Activated T-cell treated with anti-CD3 and anti-CD28 coated beads, Interleukin-2, amount 50 U/mL, for 72 hours (primary cell): ENCODE measurements at places on chromosomes 3 and 15.

GRCh38 chr15:46858150-46858549 is 859.2 kb upstream of the SEMA6D start:
- no peak for DNase-seq

- peak; percentile 49 for DNase-seq
Observed at GRCh38 chr3:186511245-186511644, 32.9 kb downstream of the CRYGS start.

DNA sequence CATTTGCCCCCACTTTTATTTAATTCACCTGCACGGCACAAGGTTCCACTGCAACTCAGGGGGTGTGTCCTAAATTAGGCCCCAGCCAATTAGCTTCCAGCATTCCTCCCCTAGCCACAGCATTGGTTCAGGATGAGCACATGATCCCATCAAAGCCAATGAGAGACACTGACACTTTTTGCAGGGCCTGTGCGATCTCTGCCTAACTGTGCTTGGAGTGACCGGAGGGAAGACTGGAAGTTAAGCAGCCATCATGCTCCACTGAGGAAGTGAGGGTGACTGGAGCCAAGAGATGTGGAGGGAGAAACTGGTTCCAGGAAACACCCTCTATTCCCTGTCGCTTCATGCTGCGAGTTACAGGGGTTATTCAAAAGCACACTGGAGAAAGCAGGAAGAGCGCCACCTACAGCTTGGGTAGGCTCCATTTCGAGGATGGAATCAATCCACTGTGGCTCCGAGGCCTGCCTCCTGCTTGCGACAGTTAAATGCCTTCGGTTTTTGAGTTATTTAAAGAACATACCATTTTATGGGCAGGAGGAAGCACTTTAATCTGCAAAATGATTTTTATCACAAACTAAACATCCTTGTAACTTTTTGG is 122.2 kb upstream of the WNT5A start:
- no peak for DNase-seq

DNA sequence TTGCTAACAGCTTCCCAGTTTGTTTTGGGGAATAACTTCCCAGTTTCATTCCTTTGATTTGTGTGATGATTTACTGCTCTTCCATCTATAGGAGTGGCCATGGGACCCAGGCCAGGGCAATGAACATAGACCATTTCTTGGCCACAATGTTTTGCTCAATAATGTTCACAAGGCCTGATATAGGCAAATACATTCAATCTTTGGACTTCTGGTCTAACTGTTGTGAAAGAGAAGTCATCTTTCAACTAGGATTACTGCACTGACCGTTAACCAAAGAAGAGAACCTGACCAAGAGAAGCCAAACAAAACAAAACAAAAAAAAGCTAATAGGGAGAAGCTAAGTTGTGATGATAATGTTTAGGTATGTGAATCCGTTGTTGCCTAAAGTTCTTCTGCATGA is 221.8 kb upstream of the SUCLG2 start:
- DNase-seq, result no peak

DNA sequence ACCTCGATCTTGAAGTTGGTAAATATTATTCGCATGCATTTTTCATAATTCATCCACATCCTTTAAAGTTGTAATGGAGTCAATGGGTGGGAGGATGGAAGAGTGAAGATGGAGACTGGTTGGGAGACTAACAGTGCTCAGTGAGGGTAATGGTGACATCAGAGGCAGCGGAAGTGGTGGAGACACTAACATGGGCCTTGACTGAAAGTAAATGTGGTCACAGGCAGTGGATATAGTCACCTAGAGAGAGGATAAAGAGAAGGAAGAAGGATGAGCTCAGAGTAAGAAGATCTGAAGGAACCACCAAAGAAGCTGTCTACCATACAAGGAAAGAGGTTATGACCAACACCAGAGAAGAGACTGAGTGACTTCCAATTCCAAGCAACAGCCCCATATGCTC is 281.6 kb upstream of the STT3B start:
- peak; percentile 30 for DNase-seq

- no peak for DNase-seq
Observed at GRCh38 chr3:130835483-130835882, 58.4 kb upstream of the ATP2C1 start.

DNA sequence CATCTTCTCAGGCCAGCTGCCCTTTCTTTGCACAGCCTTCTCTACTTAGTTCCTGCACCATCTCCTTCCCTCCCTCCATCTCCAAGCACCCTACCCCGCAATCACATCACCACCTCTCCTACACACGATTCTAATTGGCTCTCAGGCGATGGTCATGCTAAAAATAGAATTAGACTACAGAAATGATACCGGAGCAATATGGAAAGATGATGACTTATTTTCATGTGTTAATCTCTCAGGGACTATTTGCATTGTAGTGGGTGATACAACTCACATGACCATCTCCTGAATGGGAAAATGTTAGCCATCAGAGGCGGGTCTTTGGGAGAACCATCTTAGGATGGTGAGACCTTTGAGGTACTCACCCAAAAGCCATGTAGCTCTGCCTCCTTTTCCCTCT is 54.7 kb upstream of the PPARG start:
- DNase-seq, result no peak

GRCh38 chr3:132008837-132009236 is 26.0 kb downstream of the CPNE4 start:
- DNase-seq, result no peak

DNA sequence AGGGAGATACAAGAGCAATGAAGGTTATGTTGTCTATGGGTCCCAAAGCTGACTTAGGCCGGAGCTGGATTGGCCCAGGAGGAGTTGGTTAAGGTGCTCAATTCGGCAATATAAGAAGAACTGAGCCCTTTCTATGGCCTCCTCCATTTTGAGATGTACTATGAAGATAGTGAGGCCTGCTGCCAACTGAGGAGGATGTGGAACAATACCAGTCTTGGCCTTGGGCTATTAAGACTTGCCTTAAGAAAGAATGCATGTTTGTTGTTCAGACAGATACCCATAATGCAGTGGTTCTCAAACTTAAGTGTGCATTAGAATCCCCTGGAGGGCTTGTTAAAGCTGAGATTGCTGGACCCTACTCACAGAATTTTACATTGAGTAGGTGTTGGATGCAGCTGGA is 24.4 kb upstream of the LEKR1 start:
- no peak for DNase-seq

- no peak for DNase-seq
Observed at GRCh38 chr15:70053001-70053715, 44.6 kb downstream of the TLE3 start.

- DNase-seq, result peak; percentile 38
Observed at GRCh38 chr3:182795389-182795782, 2.1 kb downstream of the ATP11B start.

- no peak for DNase-seq
Observed at GRCh38 chr3:153144071-153144470, 18.0 kb upstream of the RAP2B start.

GRCh38 chr3:98573181-98573728 is 20.2 kb downstream of the CPOX start:
- DNase-seq, result no peak

- no peak for DNase-seq
Observed at GRCh38 chr3:64878362-64878761, 190.6 kb upstream of the ADAMTS9 start.

DNA sequence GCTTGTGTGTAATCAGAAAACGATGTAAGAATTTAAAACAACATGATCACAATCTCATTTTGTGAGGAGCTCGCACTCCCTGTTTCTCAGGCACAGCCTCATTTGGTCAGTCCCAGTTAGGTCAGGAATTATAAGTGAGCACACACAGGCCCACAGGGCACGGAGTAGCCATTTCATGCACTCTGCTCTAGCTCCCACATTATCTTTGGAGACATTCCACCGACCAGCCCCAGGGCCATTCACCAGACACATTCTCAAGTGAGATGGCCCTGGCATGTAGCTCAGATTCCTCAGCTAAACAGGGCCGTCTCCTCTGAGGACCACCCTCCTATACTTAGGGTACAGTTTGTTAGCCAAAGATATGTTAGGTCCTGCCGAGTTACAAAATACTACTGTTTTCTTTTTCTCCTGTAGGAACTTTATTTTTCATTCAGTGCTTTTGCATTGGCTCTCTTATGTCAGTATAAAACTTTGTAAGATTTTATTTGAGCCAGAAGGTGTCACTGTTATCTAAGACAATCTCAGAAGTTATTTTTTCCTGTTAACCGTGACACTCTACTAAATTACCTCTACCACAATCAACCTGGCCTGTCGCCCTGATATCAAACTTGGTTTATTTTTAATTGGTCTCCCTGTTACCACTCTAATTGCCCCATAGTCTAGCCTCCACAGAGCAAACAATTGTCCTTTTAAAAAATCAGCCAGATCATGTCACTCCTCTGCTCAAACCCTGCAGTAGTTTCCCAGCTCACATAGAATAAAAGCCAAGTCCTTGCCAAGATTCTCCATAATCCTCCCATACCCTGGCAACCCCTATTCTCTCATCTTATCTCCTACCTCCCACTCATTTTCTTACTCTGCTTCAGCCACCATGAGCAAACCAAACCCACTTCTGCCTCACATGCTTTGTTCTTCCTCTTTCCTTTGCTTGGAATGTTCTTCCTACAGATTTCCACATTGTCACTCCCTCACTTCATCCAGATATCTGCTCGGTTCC is 105.7 kb downstream of the PPP2R3A start:
- DNase-seq, result no peak

- DNase-seq, result no peak
Observed at GRCh38 chr3:119240101-119240590, 532 bp downstream of the B4GALT4 start.

GRCh38 chr3:160921020-160921635 is 165.1 kb downstream of the PPM1L start:
- no peak for DNase-seq

DNA sequence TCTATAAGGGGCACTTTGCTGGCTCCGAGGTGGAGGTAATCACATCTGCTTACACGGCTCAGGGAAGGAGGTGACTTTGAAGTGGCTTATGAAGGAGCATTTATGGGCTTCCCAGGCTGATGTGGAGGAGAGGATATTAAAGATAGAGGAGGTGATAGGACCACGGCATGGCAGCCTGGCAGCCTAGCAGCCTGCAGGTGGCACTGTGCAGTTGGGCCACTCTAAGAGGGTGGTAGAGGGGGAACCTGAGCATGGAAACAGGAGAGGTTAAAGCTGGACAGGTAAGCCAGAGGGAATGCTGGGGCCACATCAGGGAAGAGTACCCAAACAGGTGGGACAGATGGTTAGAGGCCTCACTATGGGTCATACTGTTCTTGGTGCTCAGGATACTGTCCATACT is 375.0 kb downstream of the WDR72 start:
- DNase-seq, result no peak

DNA sequence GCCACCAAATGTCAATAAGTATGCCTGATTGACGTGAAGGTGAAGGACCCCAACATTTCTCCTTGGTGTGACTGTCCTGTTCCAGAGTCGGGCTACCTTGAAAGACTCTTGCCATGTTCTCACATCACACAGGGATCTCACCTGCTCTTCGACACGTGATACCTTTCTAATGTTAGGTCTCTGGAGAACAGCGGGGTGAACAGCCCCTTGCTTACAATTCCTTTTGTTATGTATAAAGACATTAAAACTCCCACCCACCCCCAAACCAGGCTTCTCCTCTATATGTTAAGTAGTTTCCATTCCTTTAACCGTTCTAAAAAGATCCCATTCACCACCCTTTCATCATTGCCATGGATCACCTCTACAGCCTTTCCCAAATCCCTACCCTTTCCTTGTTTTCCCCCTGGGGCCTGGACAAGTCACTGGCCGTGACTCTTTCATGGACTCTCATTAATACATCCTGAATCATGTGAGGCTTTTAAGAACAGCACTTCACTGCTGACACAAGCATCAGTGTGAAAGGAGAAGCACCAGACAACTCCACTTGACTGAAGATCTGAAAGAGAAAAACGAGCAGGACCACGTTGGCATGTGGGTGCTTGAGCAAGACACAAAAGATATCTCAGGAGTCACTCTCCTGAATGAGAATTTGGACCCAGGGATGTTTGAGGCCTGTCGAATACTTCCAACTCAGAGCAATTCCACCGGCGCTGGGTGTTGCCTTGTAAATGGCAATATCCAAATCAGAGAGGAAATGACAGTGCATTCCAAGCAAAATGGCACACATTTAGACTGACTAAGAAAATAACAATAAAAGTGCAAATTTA is 115.0 kb downstream of the FOXP1 start:
- no peak for DNase-seq

DNA sequence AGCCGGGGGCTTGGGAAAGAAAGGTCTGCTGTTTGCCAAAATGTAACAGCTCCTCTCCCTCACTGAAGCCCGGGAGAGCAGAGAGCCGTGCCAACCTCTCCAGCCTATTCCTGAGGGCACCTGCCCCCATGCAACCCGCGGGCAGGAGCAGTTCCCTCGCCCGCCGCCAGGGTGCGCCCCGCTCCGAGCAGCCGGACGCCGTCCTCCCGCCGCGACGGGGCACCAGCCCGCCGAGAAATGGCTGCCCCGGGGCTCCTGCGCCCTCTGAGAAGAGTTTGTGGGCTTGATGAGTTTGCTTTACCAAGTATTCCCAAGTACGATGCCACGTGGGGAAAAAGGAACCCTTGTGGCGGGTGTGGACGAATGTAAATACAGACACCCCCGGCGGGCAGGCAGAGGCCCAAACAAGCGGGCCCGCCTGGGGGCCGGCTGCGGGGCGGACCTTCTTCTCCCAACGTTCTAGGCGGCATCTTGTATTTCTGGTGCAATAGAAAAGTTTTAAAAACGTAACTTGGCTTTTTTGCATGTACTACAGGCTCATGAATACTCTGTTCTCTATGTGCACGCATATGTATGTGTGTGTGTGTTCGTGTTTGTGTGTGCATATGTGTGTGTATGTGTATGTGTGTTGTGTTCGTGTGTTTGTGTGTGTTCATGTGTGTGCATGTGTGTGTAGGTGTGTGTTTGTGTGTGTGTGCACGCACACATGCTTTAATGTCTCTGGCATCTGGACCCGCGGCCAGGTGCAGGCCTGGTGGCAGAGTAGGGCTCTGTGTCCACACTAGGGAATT is 162.9 kb downstream of the CHSY1 start:
- peak; percentile 81 for DNase-seq

- no peak for DNase-seq
Observed at GRCh38 chr3:187039100-187039722, 100.1 kb downstream of the RPL39L start.

GRCh38 chr3:185818267-185818875 is 6.5 kb downstream of the IGF2BP2 start:
- no peak for DNase-seq

DNA sequence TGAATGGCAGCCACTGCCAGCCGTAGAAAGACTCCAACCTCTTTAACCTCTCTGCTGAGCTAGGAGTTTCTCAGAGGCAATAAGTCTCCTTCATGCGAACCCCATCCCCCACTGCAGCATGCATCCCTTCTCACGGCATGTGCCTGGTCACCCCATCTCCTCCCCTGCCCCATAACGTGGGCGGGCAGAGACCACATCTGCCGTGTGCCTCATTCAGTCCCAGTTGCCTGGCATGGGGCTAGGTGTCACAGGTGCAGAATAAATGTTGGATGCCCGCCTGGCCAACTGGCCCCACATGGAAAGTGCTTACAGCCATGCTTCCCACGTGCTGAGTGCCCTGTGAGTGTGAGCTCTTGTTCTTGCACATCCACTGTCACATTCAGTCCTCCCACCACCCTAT is 43.5 kb upstream of the NTRK3 start:
- no peak for DNase-seq

GRCh38 chr3:45412763-45413162 is 24.4 kb downstream of the LARS2 start:
- DNase-seq, result no peak
